Stimulated activated CD4-positive, alpha-beta T cell treated with anti-CD3 and anti-CD28 coated beads, Interleukin-12 subunit alpha, Interleukin-12 subunit beta, amount 100 ng/mL, for 24 hours (primary cell): ENCODE measurements at places on chromosomes 6 and 20.

DNA sequence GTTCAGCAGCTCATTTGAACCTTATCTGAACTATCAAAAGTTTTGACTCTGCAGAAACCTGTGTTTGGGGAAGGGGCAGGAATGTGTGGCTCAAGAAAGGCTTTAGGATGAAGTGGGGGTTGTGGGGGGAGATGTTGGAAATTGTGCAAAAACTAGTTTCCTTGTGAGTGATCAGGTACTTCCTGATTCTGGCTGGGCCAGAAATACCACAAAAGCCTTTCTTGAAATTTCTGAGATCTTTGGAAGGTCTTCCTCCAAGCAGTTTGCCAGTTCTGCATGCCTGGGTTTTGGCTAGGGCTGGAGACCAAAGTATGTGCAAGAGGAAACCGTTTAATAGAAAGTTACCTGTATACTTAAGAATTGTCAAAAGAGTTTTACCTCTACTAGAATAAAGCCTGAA lies 116.6 kb downstream of the BMP2 start:
- no peak for DNase-seq

DNA sequence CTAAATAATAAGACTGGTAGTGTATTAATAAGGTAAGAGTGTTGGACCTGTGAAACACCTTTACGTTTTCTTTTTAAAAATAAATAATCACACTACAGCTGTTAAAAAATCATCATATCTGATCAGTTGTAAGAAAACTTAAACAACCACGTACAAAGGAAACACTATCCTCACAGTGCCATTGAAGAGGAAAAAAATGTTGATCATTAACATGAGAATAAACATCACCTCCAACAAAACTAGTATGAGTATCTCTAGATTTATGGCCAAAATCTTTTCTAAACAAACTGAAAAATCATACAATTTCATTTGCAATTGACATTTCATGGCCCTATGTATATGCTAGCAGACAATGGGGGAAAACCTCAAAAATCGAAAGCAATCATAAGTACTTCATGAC lies 590 bp downstream of the EYS start:
- no peak for DNase-seq

DNA sequence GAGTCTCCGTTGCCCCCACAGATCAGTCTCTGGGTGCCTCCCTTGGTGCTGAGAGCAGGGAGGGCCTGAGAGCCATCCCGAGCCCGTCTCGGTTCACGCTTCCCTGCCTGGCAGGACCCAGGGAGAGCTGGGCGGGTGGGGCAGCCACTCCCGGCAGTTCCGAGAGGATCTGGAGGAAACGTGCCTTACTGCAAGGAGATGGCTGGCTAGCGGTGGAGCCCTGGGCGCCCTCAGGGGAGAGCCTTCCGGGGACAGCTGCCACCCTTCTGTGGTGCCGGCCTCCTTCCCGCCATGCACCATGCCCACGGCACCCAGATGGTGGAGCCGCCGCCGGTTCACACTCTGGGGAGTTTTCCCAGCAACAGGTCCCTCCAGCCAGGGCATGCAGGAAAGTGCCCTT lies 45.8 kb upstream of the SLCO4A1 start:
- DNase-seq: no peak

DNA sequence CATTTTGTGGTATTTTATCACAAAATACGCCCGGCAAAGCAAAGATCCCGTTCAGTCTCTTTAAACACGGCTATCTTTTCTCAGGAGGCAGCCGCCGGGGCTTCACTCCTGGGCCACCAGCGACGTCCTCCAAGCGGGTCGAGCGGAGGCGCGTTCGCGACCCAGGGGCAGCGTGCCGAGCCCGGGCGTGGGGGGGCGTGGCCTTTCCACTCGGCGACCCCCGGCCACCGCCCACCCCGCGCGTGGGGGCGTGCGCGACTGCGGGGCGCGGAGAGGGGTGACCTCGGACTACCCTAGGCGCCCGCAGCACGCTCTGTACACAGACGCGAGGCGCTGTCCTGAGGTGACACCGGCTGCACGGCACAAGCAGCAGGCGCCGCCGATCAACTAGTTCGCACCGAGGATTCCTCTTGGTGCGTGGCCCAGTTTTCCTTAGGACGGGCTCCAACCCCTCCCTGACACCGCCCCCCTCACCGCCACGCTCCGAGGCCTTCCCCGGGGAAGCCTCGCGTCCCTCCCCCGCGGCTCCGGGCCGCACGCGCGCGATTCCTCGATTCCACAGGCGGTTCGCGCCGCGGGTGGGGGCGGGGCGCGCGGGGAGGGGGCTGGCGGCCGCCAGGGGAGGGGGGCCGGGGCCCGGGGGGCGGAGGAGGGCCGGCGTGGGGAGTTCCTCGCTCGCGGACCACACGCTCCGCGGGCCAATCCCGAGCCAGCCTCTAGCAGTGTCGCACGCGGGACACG lies 1.1 kb upstream of the JARID2 start:
- peak; percentile 36 for DNase-seq

DNA sequence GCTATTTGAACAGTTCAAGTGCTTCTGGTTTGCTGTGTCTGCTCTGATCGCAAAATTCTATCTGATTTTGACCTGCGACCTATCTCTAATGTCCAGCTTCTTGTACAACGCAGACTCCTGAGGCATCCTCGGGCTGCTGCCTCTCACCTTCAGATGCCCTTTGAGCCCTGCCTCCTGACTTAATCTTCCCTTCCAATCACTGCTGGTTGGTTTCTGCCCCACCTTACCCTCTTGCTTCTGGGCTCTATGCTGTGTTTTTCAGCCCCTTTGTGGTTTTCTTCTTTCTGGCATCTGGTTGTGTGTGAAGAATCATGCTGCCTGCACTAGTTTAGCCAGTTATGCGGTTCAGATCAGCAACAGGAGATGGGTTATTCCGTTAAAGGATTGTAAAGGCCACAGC lies 131.2 kb upstream of the THEMIS start:
- DNase-seq: no peak

- DNase-seq: no peak
Observed at GRCh38 chr20:62129731-62130531, 7.7 kb downstream of the LSM14B start.

DNA sequence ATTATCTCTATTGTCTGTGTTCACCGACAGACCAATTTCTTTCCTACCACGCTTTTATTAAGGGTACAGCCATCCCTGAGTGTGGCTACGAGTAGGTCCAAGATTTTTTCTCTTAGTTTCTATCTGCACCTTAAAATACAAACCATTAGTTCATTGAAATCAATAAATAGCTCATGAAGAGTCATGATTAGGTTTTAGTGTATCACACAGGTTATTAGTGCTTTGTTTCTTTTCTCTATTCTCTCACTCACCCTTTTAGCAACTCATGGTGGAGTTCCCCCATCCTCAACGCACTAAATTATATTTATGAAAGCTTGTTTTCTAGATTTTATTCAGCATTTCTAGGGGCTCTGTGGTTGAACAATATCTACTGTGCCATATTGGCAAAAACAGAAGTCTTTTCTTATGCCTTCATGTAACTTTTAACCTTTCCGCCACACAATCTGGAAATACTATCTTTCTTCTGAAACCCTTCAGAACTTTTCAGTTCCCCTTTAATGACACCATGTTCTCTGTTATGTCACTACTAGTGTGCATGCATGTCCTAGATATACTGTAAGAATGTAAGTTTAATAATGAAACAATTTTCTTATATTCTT lies 128.2 kb upstream of the LAMA2 start:
- no peak for DNase-seq

- DNase-seq: no peak
Observed at GRCh38 chr20:59123011-59123677, 40.5 kb upstream of the ZNF831 start.

DNA sequence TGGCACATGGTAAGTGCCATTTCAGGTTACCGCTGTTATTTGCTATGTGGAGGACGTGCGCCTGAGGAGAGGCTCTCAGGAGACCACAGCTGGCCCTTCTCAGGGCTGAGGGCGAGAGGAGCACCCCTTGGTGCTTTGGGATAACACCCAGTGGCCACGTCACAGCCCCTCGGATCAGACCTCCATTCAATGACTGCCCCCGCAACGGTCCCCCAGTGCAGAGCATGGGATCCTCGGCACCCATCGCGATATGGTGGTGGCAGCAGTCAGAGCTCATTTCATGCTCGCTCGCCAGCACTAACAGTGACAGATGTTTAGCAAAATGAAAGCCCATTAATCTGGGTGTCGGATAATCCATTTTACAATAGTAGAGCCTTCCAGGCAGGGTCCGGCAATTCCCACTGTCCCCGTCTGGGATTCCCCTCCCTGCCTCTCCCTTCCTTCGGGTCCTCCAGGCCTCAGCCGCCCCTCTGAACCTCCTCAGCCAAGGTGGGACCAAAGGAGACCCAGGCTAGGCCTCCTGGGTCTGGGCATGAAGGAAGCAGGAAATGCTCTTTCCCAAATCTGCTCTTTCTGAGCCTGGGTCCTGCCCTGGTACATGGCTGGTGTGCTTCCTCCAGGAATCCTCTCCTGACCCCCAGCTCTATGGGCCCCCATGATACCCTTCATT lies 117.1 kb downstream of the GRM4 start:
- no peak for DNase-seq

- no peak for DNase-seq
Observed at GRCh38 chr6:47246551-47246950, 63.2 kb downstream of the TNFRSF21 start.

GRCh38 chr20:6636209-6637159 lies 131.0 kb upstream of the BMP2 start:
- no peak for DNase-seq

GRCh38 chr6:76435174-76435573 lies 362.7 kb upstream of the IMPG1 start:
- no peak for DNase-seq

- no peak for DNase-seq
Observed at GRCh38 chr20:33853507-33853813, 42.3 kb downstream of the CHMP4B start.

- no peak for DNase-seq
Observed at GRCh38 chr20:2745936-2746635, 53.5 kb downstream of the EBF4 start.
